Suppressor macrophage treated with lipopolysaccharide for 1 hour (primary cell): ENCODE measurements at places on chromosomes 2 and 18.

GRCh38 chr2:150705357-150705756 lies 217.9 kb upstream of the RND3 start:
- DNase-seq = no peak

GRCh38 chr18:30997223-30997622 lies 45.3 kb downstream of the DSC3 start:
- DNase-seq = no peak

DNA sequence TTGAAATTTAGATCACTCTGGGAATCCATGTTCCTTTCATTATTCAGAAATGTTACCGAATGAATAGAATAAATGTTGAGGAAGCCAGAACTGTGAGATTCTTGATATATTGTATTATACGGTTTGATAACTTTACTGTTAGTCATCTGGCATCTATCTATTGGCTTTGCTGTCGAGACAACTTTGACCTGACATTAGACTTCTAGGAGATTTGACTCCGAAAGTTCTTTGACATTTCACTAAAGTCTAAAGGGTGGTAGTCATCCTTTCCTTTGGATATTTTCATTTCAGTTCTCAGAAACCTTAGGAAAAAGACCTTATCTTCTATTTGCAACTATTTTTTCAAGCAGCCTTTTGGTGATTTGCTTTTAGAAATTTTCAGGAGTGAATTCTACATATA lies 1.9 kb downstream of the BMPR2 start:
- DNase-seq = no peak

DNA sequence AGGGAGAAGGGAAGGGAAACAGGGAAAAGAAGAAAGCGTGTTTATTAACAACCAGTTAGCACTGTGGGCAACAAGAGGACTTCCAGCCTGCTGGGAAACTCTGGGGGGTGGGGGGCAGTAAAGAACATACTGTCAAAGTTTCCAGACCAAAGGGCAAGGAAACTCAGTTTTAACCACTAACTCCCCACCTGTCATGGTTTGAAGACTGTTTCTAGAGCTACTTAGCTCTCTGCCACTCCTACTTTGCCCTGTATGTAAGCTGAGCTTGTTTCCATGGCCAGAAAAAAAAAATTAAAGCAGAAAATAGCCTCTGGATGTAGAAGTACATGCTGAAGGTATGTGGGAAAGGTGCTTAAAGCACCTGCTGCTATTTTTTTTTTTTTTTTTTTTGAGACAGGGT lies 11.0 kb upstream of the PTPN2 start:
- DNase-seq = no peak

DNA sequence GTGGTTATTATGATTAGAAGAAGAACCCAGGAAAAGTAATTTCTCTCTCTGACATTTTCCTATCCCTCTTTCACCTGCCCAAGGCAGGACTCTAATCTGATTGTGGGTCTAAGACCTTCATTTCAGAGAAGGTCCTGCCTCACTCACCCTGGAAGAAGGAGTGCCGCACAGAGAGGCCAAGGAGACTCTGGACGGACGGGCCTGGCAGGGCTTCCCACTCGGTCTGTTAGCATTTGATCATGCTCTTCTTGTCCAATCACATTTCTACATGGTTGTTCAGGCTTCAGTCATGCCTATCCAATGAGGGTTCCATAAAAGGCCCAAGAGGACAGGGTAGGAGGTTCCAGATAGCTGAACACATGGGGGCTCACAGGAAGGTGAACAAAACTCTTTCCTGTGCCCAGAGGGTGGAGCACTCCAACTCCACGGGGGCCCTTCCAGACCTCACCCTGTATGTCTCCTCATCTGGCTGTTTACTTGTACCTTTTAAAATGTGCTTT lies 27.0 kb downstream of the ZNF892 start:
- DNase-seq = no peak

GRCh38 chr18:34583895-34584294 lies 126.2 kb upstream of the DTNA start:
- no peak for DNase-seq

DNA sequence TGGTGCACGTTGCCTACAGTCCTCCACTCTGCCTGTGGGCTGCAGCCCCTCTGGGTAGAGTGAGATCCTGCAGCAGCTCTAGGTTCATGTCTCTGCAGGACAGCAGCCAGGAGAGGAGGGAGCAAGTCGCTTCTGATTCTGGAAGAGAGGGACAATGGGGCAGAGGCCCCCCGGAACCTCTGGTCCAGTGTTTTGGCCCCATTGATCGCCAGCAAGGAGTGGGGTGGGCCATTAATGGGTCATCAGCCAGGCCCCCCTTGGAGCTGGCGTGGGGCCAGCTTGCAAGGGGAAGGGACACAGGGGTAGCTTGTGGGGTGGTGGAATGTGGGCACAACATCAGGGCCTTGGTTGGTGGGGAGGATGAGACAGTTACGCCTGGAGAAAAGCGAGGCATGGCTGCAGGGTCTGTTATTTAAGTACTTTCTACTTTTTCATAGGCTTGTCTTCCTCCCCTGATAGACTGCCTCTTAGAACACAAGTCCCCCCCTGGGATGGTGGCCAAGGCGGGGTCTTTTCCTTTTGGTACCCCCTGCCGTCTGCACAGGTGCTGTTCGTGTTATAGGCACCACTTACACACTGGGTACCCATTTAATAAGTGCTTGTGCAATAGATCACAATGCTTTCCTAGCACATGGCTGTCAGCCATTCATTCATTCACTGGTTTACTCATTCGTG lies 44.6 kb downstream of the INHBB start:
- no peak for DNase-seq
